ENCODE measurements at places on chromosomes 2 and 18. TPM values are rescaled to one million over a fixed set of nuclear protein-coding genes. Genes with fewer than 3 reads are reported as not detected.

Gene PLEK
- under 0.01 TPM for total RNA-seq

Gene HOXD9
- total RNA-seq: 16.8 TPM

- DNase-seq: no peak
These were observed 1.6 kb downstream of the CRIM1 start for GRCh38 chr2:36356990-36357846.

DNA sequence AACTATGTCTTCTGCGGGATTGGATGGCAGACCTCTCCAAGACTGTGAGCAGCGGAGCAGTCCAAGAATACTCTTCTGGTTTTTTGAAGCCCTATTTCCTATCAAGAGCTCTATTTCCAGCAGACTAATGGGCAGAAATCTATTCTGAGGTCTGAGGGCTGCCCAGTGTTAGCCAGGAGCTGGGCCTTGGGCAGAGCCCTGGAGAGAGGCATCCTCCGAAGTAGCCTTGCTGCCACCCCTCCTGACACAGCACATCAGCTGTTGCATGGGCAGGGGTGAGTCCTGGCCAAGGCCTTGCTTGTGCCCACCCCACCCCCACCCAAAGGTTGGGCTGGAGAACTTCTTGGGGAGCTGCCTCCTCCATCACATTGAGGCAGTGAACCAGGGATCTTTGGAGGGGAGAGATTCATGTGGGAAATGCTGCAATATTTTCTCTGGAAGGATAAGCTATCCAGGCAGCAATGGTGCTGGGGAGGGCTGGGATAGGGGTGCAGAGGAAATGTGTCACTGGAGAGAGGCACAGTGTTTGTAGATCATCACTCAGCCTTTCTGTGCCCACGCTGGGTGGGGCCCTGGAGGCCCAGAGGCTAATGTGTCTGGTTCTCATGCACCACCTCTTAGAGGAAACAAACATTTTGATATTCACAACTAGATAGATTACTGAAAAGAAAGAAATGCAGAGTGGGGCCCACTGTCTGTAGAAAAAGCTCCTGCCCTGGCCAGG, 104.7 kb downstream of the VSNL1 start:
- peak; percentile 6 for DNase-seq

- DNase-seq: no peak
These were observed 3.3 kb upstream of the WNT6 start for GRCh38 chr2:218856167-218856895.
